ENCODE measurements at places on chromosomes 13 and 19.

DNA sequence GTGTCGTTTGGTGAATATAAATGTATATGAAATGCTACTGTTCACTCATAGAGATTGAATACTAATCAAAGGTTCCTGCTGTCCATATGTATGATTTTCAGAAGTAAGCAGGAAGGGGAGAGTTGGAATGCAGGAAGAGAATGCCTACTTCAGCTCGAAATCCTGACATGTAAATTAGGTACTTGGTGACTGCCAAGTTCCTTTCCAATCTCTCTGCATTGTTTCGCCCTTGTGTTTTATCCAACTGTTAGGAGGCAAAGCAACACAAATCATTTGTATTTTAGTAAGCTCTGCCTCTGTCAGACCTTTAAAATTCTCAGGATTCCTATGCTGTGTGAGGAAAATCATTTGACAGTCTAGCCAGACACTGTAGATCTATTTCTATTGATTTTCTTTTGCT is 9.0 kb downstream of the STARD13 start:
- no peak for DNase-seq

GRCh38 chr19:610071-610800 is 20.6 kb downstream of the HCN2 start:
- DNase-seq, result peak; percentile 33

GRCh38 chr13:73765651-73766384 is 368.4 kb downstream of the KLF12 start:
- peak; percentile 55 for DNase-seq

GRCh38 chr13:86020351-86021002 is 221.3 kb upstream of the SLITRK6 start:
- no peak for DNase-seq

GRCh38 chr13:33927315-33927714 is 109.4 kb downstream of the RFC3 start:
- DNase-seq, result peak; percentile 2

DNA sequence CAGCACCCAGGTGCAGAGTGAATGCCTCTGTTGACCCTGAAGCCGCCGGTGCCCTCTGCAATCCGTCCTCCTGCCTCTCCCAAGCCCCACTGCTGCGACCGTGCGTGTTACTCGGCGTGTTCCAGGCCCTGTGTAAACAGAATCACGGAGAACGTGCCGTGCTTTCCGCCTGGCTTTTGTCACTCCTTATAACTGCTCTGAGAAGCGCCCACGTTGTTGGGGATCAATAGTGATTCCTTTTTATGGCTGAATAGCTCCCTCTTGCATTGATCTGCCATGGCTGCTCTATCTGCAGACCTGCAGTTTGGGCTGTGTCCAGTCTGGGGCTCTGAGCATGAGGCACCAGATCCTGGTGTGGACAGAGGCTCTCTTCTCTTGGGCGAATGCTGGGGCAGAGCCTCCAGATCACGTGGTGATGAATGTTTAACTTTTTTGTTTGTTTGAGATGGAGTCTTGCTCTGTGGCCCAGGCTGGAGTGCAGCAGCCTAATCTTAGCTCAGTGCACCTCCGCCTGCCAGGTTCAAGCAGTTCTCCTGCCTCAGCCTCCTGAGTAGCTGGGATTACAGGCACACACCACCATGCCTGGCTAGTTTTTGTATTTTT is 15.8 kb downstream of the ADPRHL1 start:
- no peak for DNase-seq

DNA sequence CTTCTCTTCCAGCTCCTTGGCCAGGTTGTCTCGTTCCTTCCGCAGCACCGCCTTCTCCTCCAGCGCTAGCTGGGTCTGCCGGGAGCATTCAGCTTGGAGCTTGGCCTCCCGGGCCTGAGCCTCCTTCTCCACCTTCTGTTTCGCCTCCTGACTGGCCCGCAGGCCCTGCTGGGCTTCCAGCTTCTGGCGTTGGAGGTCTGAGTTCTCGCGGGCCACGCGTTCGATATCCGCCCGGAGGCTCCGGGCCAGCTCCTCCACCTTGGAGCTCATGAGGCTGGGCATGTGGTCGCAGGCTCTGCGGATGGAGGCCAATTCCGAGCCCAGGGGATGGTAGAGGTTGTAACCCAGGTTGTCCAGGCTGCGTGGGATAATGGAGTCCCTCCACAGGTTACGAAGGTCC is 11.8 kb downstream of the PLVAP start:
- no peak for DNase-seq

- no peak for DNase-seq
These were observed 1759.4 kb downstream of the PCDH9 start for GRCh38 chr13:65470781-65471180.

- no peak for DNase-seq
These were observed 1.2 kb downstream of the TNFRSF19 start for GRCh38 chr13:23571431-23571830.

- DNase-seq, result no peak
These were observed 524.1 kb upstream of the SLITRK5 start for GRCh38 chr13:87147076-87147475.

DNA sequence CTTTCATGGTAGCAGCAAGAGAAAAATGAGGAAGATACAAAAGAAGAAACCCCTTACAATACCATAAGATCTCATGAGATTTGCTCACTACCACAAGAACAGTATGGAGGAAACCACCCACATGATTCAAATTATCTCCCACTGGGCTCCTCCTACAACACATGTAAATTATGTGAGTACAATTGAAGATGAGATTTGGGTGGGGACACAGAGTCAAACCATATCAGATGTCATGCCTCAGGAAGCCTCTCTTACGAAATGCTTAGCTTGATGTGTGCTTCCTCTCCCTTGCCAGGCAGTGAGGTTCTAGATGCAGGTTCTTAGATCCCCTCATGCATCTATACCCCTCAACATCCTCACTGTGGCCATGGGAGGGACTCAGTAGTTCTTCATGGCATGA is 63.2 kb upstream of the RGCC start:
- DNase-seq, result no peak

DNA sequence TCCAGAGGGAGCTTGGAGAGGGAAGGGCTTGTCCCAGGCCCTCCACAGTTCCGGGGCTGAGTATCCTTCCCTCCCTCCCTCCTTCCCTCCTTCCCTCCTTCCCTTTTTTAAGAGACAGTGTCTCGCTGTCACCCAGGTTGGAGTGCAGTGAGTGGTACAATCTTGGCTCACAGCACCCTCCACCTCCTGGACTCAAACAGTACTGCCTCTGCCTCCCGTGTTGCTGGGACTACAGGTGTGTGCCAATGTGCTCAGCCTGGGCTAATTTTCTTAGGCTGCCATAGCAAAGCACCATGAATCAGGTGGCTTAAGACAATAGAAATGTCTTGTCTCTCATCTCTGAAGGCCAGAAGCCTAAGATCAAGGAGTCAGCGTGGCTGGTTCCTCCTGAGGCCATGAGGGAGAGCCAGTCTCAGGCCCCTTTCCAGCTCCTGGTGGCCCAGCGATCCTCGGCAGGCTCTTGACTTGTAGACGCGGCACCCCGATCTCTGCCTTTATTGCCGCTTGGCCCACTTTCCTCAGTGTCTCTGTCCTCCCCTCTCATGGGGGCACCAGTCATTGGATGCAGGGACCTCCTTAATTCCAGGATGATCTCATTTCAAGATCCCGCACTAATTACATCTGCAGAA is 47.5 kb downstream of the CRTC1 start:
- peak; percentile 27 for DNase-seq

DNA sequence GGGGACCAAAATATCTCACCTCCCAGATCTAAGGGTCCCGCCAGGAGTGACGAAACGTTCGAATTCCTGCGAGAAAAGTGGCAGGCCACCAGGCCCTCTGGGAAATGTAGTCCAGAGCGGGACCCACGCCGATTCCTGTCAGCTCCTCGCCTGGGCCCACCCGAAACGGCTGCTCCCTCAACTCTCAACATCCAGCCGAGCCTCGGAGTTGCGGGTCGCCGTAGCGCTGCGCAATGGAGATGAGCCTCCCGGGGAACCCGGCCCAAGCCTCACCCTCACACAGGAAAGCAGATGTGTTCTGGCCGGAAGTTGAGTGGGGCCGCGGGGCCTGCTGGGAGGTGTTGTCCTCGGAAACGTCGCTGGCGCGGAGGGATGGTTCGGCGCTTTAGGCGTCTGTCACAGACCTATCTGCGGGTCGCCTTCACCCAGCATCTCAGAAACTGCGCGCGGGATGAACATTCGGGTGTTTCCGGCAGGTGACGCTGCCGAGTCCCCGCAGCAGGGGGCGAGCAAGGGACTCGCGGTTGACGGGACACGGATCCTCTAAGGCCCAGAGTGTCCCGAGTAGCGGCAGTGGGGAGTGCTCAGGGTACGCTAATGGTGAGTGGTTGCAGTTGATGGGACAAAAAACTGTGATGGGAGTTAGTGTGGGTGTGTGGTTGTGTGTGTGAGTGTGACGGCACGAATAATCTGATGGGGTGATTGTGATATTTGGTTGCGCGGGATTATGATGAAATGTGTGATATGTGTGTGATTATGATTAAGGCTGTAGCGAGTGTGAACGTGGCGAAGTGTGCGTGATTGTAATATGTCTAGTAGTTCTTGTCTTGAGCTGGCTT is at the start of the genes ZNF568 and ZNF829:
Gene ZNF568, plus strand, starts transcription at position 341 of the 839 bp plus-strand sequence. CDS start 6,439 bp downstream, outside the sequence.
Gene ZNF829, minus strand, starts transcription at position 300 of the 839 bp plus-strand sequence. CDS start 1,124 bp downstream, outside the sequence.
- no peak for DNase-seq

- no peak for DNase-seq
These were observed 651.2 kb downstream of the SLITRK6 start for GRCh38 chr13:85148009-85148408.

GRCh38 chr19:18478545-18479311 is 40.8 kb upstream of the ISYNA1 start:
- DNase-seq, result peak; percentile 91

DNA sequence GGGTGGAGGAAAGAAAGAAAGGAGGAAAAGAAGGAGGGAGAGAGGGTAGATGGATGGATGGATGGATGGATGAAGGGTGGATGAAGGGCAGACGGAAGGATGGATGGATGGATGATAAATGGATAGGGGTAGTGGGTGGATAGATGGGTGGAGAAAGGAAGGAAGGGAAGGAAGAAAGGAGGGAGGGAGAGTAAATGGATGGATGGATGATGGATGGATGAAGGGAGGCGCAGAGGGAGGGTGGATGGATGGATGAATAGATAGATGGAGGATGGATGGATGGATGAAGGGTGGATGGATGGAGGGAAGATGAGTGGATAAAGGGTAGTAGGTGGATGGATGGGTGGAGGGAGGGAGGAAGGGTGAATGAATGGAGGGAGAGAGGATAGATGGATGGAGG is 41.2 kb downstream of the CPAMD8 start:
- no peak for DNase-seq

GRCh38 chr13:46615888-46616531 is 63.0 kb downstream of the LRCH1 start:
- DNase-seq, result no peak

DNA sequence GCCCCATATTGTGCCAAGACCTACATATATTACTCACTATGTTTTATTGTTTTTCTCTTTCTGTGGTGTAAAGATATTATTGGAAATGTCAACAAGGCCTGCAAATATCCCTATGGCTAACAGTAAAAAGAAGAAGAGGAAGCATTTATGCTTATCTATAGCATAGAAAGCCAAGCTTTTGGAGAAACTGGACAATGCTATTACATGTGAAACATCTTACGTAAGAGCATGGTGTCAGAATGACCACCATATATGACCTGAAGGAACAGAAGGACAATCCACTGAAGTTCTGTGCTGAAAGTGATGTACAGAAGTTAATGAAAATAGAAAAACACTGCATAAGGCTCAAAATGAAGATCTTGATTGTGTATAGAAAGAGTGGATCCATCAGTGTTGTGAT is 145.2 kb downstream of the KCTD12 start:
- no peak for DNase-seq

DNA sequence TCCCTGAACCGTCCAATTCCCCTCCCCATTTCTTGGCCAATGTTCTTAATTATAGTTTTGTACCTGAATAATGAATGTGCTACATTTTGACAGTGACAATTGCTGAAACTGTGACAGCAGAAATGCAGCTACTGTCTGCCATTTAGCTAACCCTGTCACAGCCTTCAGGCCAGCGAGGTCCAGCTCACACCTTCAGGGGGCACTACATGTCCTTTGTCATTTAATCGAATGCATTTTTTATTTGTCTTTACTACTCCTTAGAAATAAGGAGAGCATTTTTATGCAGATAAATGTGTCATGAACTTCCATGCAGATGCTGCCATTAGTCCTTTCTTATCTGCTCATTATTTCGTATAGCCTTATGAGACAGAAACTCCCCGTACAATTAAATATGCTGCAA is 159.9 kb downstream of the MZT1 start:
- DNase-seq, result no peak

DNA sequence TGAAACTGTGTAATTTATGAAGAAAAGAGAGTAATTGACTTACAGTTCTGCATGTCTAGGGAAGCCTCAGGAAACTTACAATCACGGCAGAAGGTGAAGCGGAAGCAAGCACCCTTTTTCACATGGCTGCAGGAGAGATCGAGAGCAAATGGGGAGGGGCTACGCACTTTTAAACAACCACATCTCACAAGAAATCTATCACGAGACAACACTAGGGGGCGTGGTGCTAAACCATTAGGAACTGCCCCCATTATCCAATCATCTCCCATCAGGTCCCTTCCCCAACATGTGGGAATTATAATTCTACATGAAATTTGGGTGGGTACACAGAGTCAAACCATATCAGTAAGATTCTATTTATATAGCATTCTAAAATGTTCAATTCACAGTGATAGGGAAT is 114.8 kb upstream of the TRPC4 start:
- peak; percentile 9 for DNase-seq

GRCh38 chr13:25717666-25718197 is 334.1 kb downstream of the SHISA2 start:
- DNase-seq, result no peak

DNA sequence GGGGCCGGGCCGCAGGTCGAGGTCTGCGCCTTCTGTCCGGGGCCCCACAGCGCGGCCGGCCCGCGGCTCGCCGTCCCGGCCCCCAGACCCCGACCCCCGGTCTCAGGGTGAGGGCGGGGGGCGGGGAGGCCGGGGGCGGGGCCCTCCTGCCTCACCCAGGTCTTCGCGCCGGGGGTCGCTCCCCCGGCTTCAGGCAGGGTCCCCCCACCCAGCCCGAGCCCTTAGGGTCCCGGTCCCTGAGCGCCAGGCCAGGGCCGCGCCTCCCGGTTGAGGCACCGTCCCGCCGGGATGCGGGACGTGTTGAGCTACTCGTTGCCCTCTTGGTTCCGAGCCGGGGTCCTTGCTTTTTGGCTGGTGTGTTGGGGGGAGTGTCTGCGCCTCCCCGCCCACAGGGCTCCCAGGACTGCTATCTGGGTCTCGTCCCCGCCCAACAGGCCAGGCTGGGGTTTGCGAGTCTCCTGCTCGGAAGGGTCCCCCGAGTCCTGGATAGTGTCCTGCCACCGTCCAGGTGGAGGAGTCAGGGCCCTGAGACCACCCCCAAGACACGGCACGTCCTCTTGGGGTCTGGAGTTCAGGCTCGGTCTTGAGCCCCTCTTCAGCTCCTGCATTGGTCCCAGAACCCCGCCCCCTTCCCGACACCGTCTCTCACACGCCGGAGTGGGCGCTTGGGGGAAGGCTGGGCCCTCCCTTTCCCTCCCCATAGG is 452 bp downstream of the PIAS4 start:
- peak; percentile 24 for DNase-seq

DNA sequence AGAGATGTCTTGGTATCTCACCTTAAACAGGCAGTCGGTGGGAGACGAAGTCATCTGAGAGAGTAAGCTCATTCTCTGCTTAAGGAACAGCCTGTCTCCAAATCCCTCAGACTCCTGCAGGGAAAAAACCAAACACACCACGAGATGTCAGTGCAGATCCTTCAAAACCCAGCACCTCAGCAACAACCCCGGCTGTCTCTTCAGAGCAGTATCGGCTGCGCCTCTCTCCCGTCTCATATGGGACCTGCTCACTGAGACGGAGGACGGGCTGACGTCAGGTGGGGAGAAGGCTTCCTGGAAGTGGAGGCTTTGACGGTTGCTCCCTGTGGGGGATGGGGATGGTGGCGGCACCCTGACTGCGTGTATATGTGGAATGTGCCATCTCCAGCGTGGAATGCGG is 43.6 kb downstream of the ANKRD27 start:
- no peak for DNase-seq

Measured in KBM-7 (cell line).